ENCODE measurements at places on chromosomes 16 and 17.

- DNase-seq, result no peak
Measured at GRCh38 chr16:69865701-69866100, 85.4 kb upstream of the CLEC18A start.

- peak; percentile 89 for DNase-seq
Measured at GRCh38 chr17:3893003-3893719, at the start of gene CAMKK1. TSS of gene CAMKK1 (minus strand) at chr17:3893053. CDS start at chr17:3885687, 7,366 bp downstream.

DNA sequence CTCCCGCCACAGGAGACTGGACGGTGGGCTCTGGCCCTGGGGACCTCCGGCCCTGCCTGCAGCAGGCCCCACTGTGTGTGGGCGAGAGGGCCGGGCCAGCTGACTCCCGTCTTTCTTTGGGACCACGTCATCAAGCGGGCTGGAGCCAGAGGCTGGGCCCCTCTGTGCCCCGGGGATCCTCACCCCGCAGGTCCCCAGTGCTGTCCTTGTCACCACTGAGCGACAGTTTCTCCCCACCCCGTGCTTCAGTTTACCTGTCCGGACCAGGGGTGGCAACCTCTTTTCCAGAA lies 181.9 kb upstream of the ZNF469 start:
- no peak for DNase-seq

- DNase-seq, result no peak
Measured at GRCh38 chr16:56164636-56165035, 26.7 kb upstream of the GNAO1 start.

- no peak for DNase-seq
Measured at GRCh38 chr17:57557416-57557815, 187.7 kb downstream of the CCDC182 start.

- no peak for DNase-seq
Measured at GRCh38 chr17:42585353-42585752, 7.8 kb upstream of the PSMC3IP start.

DNA sequence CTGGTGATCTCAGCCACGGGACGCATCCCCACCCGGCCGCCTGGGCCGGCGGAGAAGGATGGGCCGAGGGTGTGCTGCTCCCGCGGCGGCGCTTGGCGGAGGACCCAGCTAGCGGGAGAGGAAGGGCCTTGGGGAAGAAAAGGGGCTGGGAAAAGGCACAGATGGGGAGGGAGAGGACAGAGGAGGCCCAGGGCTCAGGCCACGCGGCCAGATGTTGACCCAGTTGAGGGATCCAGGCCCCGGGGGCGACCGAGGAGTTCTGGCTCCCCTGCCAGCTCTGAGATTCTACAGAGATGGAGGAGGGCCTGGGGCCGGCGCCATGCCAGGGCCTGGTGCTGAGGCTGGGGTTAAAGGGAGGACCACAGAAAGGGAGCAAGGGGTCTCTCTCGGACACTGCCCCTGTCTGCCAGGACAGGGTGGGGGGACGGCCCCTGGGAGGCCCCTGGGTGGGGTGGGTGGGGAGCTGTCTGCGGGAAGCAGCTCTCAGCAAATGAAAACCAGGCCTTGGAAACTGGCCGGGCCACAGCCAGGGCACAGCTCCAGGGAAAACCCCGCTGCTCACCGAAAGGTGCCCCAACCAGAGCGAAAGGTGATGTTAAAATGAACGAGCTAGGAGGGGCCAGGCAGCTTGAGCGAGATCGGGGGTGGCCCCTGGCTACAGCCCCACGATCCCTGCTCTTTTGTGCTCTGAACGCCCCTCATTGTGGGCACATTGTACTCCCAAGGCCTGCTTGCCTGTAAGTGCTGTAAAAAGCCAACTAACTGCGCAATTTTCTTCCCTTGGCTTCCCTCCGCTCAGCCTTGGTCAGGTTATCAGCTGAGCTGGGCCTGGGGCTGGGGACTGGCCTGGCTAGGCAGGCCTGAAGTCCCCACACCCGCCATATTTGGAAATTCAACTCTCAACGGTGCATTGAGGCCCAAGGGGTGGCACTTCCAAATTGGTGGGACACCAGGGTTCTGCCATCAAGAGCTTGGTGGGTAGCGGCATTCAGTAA lies 191.4 kb downstream of the ZNF423 start:
- DNase-seq, result no peak

- no peak for DNase-seq
Measured at GRCh38 chr16:85481206-85481605, 131.9 kb upstream of the GSE1 start.

GRCh38 chr17:45775148-45775547 lies 9.0 kb upstream of the CRHR1 start:
- DNase-seq, result no peak

DNA sequence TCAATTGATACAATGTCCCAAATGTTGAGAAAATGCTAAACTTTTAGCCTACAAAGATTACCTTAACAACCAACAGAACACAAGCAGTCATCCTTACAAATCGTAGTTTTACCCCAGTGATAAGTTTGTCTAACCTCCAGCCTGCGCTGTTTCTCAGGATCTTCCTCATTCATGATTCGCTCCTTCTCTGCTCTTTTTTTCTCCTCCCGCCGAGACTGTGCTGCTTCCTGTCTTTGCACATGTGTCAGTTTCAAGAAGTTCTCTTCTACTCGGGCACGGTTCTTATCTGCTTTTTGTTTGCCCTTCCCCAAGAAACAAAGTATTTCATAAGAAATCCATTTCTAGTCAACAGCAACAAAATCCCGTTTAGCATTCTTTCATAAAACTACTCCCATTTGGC lies 10.2 kb upstream of the STRADA start:
- peak; percentile 41 for DNase-seq

GRCh38 chr17:65604070-65604469 lies 42.6 kb upstream of the AXIN2 start:
- no peak for DNase-seq

GRCh38 chr17:78644224-78644623 lies 67.0 kb upstream of the DNAH17 start:
- DNase-seq, result no peak

GRCh38 chr17:81039854-81040758 lies 5.2 kb downstream of the BAIAP2 start:
- DNase-seq, result no peak

- DNase-seq, result no peak
Measured at GRCh38 chr17:7356756-7357155, 1.8 kb downstream of the TMEM95 start.

DNA sequence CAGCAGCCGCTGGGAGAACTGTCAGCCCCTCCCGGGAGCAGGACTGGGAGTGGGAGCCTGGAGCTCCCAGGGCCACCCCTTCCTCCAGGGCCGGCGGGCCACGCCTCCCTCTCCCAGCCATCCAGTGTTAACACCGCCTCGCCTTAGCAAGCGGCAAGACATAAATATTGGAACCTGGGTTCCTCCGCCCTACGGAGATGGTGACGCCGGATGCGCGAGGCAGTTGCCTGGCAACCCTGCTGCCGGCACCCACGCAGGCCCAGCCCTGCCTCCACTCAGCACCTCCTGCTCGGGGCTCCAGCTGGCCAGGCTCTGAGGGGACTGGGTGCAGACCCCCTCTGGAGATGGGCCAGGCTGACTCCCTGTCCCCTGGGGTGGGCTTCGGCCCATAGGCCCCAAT lies 27.4 kb upstream of the CACNA1H start:
- DNase-seq, result no peak

DNA sequence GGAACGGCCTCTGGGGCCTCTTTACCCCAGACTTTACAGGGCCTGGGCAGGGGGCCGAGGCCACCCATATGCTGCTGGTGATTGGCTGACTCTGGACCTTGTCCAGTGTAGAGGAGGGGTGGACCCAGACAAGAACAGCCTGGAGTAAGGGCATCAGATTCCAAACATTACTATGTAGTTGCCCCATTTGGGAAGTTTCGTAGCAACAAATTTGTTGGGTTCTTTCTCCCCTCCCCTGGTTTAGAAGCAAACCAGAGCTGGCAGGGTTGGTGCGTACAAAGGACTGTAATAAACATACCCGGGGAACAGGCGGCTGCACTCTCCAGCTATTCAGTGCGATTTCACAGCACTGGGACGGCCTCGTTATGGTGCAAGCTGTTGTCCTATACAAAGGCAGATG lies 145.5 kb downstream of the NTN1 start:
- no peak for DNase-seq

GRCh38 chr16:53571763-53572162 lies 68.8 kb upstream of the AKTIP start:
- DNase-seq, result no peak

- no peak for DNase-seq
Measured at GRCh38 chr17:80477647-80478478, 1.5 kb upstream of the NPTX1 start.

DNA sequence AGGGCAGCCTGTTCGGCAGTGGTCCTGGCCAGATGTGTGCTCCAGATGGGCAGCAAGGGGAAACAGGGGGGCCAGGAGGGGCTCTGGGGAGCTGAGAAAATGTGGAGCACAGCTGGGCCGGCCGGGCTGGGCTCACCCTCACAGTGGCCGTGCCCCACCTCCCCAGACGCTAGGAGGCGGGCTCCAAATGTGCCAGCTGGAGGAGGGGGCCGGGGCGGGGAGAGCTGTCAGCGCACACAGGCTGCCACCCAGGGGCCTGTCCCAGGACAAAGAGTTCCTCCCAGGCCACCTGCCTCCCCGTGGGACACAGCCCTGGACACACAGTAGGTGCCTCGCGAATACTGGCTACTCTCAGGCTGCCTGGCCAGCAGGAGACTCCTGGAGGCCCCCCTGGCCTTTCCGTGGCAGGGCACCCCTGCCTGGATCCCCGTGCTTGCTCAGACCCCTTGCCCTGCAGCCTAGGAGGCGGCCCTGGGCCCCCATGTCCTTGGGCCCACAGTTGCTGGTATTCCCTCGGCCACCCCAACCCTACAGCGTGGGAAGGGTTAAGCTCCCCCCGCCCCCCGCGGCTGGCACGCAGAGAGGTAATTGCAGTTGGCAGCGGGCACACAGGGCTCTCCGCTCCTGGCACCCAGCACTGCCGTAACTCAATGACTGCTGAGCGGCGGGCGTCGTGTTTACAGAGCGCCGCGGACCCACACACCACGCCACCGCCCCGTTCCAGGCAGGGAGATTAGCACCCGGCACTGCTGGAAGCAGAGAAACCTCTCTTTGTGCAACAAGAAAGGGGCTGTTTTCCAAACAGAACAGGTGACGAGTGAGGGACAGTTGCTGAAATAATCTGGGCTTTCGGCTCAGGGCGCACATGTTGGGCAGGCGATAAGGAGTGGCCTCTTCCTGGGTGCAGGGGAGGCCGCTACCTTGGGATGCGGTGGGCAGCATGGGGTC lies 32.2 kb downstream of the BAHCC1 start:
- no peak for DNase-seq

GRCh38 chr17:65346166-65346565 lies 209.0 kb downstream of the RGS9 start:
- no peak for DNase-seq

GRCh38 chr16:3655030-3655395 lies 522 bp downstream of the DNASE1 start:
- no peak for DNase-seq

DNA sequence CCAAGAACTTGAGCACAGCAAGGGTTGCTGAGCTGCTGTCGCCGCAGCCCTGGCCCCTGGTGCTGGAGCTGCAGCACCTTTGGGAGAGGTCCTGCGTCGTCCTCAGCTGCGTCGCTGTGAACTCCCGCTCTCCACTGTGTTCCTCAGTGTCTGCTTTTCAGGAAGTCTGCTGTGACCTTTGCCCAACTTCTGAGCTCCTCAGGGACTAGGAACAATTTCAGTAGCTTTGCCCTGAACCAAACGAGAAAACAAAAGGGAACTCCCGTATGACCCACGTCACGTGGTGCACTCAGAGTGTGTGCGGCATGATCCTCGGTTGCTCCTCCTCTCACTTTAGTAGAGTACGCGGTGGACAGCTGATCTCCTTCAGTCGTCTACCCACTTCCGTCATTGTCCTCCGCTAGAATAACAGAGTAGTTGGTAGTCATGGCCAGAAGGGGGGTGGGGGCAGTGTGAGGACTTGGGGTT lies 44.2 kb downstream of the WDR45B start:
- DNase-seq, result no peak

DNA sequence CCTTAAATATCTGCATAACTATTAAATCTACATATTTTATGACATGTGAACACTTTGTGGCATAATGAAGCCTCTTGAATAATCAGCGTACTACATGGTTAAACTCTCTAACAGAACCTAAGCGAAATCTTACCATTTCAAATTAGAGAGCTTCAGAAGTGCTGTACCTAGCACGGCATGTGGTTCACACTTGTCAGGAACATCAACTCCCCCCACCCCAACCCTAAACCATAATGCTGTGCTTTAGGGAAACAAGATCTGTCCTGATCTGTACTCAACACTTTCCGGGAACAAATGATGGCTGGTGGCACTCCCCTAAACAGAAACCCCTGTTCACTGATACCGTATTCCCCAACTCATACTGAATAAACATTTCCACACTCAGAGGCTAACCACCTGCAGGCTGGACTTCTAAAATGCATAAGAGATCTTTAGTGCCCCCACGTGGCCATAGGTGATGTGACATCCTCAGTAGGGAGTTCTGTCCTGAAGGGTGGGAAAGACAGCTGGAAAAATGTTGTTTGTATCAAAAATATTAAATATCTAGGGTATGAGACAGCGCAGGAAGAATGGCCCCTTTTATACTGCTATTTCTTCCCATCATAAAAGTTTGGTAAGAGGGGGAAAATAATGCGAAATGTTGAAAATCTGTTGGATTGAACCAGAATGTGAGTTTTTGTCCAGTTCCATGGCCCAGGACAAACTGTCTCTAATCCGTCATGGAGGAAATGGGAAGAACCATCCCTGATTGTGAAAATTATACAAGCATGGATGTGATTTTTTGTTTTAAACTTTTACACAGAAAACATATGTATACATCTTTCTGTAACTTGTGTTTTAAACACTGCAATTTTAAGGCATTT lies 88.6 kb downstream of the USP31 start:
- DNase-seq, result peak; percentile 52

- no peak for DNase-seq
Measured at GRCh38 chr17:7195971-7196370, 16.8 kb upstream of the ASGR1 start.

DNA sequence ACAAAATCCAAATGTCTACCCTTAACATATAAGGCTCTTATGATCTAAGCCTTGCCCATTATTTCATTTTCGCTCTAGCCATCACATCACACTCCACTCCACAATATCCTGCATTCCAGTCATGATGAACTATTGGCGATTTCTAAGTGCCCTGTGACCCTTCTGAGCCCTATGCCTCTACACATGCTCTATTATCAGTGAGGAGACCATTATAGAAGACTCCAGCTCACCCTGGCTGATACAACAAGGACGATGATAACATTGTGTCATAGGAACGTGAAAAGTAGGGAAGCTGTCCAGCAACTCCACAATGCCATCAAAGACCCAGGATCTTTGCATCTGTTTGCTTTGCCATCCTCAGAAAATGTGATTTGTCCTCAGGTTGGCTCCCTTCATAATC lies 29.6 kb upstream of the GNAO1 start:
- DNase-seq, result no peak
